ENCODE measurements at places on chromosomes 6 and 20.

DNA sequence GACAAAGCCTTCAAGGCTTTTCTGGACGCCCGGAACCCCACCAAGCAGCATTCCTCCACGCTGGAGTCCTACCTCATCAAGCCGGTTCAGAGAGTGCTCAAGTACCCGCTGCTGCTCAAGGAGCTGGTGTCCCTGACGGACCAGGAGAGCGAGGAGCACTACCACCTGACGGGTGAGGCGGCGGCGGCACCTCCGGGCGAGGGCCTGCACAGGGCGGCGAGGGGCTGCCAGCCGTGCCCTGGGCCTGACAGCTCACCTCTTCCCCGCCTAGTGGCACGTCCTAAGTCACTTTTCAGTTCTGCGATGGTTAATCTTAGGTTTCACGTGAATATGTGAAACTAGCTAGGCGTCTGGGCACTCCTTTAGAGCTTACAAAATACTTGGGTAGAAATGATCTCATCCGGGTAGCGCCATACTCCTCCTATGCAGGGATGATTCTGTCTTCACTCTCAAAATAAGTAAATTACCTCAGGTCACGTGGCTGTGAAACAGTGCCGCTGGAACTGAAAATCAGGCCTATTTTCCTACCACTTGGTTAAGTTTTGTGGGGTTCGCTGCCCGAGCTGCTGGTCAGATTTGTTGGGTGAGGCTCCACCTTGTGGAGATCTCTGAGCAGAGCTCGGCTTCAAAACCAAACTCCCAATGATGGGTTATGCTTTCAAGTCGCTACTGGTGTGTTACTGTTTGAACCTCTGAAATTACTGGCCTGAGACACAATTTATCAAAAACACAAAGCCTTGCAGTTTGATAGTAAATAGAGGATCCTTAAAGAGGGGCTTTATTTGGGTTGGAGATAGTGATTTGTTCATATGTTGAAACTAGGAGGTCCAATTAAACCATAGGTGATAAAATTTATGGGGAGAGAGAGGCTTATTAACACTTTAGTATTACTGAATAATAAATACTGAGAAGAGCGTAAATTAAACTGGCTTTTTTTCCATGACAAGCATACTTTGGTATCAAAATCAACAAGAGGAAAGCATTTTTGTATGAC is 15.5 kb upstream of the CLDN20 start:
- no peak for DNase-seq

DNA sequence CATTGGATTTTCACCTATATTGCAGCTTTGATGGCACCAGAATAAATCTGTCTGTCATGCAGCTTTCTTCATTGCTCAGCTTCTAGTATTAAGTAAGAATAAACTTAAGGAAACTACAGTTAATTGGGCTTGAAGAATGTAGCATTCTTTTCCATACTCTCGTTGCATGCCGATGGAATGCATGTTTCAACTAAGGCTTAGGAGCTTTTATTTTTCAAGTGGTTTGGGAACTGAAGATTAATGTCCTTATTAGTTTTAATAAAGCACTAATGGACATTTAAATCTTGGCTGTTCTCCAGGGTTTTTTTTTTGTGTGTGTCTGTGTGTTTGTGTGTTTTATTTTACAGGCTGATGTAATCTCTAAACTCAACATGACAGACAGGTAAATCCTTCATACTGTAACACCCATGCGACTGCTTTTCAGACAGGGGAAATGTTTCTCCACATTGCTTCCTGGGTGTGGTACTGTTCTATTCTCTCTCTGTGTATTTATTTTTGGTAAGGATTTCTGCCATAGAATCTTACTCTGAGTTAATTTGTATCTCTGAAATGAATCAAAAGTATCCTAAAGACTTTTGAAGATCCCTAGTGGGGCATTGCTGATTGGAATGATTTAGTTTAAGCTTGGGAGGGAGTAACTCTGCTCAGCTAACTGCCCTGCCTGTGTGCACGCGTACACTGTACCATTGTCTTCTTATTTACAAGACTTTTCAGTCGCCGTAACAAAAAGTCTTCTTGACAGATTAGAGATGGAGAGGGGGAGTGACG is 38.0 kb downstream of the SLC9A8 start:
- no peak for DNase-seq

DNA sequence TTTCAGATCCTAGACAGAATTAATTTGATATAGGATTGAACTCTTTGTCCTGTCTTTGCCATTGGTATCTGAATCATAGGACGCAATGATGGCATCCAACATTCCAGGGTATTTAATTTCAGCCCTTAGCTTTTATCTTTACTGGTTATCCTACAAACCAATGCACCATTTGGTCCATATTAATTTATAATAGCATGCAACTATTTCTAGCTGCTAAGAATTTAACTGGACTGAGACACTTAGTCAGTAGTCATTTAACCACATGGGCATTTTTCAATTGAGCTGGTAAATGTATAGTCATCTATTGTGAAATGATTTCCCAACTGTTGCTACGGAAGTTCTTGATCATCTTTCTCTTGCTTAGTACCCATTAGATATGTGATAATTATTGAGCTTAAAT is 141.1 kb downstream of the CD164 start:
- no peak for DNase-seq

DNA sequence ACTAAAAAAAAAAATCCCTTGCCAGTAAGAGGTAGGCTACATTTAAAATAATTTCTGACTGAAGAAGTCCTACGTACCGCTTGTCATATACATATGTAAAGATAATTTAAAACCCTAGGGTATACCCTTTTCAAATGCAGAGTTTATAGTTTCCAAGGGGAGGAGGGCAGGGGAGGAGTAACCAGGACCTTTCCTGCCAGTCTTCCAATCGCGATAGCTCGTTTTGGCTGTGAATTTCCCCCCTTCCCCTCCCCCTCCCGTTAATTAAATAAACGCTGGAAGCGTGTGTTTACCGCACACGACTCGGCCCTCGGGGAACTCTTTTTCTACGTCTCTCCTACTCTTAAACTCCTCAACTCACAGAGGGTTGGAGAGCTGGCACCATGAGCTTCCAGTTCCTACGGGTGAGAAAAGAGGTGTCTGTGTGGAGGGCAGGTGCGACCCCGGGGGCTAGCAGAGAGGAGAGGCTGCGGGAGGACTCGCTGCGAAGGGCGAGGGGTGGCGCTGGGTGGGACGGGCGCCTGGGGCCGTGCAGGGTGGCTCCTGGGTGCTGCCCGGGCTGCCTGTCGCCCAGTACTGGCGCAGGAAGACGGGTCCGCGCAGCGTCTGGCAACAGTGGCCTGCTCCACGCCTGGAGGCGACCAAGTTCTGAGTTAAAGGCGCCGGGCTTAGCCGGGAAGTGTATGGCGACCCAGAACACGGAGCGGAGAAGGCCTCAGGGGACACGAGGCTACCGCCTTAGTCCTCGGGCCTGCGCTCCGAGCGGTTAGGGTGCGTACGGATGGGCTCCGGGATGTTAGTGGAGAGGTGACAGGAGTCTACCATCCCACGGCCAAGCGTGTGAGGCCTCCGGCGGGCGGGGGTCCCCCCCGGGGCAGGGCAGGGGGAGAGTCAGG is 4.1 kb upstream of the TFAP2C start:
- DNase-seq = no peak

DNA sequence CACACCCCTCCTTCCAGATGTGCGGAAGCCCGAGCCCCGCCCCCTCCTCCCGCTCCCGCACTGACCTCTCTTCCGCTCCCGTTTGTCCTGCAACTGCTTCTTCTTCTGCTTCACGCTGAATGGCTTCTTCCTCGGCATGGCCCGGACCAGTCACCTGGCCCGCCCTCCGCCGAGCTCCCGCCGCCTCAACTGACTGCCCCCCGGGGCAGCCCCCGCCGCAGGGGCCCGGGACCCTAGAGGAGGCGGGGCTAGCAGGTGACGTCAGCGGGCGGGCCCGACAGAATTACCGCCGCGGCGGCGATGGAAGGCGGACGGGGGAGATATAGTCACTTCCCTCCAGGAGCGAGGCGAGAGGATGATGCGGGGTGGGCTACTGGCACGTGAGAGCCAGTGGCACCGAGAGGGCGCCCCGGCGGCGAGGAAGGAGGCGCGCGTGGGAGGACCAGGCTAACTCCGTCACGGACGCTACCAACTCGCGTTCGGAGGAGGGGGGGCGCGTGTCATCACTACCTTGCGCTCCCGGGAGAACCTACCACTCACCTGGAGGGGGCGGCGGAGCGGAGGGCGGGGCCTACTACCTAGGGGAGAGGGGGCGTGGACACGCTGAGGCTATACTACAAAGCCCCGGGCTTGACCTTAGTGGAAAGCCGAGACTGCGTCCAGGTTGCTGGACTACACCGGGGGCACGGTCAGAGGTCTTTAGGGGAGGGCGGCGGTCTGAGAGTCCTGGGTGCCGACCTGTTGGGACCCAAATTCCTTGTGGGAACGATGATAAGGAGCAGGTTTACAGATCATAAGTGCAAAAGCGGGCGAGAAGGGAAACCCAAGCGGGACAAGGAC is at the start of gene GNL1:
TSS of gene GNL1 (minus strand) at position 424 of the 840 bp plus-strand sequence. CDS start at position 138, 286 bp downstream.
- DNase-seq = peak; percentile 72

DNA sequence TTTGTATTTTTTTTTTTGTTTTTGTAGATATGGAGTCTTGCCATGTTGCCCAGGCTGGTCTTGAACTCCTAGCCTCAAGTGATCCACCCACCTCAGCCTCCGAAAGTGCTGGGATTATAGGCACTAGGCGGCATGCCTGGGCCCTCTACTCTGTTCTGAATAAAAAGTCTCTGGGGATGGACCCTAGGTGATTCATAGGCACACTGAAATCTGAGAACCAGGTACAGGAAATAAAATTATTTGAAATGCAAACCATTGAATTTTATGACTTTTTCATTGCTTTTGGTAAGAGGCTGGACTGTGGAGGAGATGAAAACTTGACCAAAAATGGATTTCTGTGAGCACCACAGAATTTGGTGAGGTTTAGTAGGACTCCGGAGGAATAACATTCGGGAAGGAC is 117.5 kb downstream of the PRIM2 start:
- no peak for DNase-seq

DNA sequence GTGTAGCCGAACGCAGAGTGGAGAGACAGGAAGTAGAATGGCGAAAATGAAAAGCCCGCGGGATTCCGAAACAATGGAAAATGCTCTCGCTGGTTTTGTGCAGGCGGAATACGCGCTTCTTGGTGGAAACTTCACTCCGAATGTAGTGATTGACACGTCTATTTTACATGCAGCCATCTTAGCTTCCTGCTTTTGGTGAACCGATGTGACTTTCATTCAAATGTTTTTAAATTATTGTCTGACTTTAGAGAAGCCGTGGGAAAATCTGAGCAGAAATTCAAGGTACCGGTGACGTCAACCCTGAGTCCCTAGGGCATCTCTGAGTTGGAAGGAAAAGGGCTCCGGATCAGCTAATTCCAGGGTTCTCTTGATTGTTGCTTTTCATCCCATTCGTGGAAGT is 11.4 kb downstream of the GPX5 start:
- DNase-seq = no peak

- no peak for DNase-seq
Observed at GRCh38 chr20:25253606-25254275, 5.9 kb downstream of the PYGB start.

DNA sequence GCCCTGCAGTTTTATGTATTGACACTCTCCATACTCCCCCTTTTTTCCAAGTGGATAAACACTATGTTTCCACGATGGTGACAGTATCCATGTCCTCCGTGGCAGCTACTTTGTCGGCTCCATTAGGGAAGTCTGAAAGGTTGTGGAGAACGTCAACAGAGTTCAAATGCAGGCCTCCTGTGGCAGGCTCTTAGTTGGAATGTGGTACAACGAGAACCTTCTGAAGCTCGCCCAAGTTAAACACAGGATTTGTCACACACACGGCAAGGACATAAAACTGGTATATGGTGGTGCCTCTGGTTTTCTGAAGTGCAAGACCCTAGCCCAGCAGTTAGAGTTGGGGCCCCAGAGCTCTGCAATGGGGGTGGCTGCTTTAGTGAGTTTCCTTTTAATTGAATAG is 187.0 kb upstream of the TAB2 start:
- DNase-seq = no peak

- DNase-seq = no peak
Observed at GRCh38 chr6:82893889-82894652, 171.6 kb downstream of the UBE3D start.

GRCh38 chr6:152206072-152206818 is 398.8 kb downstream of the ESR1 start:
- no peak for DNase-seq

GRCh38 chr6:7243179-7243981 is 69.6 kb downstream of the SSR1 start:
- peak; percentile 35 for DNase-seq

GRCh38 chr6:53359843-53360092 is 11.0 kb upstream of the ELOVL5 start:
- DNase-seq = no peak

DNA sequence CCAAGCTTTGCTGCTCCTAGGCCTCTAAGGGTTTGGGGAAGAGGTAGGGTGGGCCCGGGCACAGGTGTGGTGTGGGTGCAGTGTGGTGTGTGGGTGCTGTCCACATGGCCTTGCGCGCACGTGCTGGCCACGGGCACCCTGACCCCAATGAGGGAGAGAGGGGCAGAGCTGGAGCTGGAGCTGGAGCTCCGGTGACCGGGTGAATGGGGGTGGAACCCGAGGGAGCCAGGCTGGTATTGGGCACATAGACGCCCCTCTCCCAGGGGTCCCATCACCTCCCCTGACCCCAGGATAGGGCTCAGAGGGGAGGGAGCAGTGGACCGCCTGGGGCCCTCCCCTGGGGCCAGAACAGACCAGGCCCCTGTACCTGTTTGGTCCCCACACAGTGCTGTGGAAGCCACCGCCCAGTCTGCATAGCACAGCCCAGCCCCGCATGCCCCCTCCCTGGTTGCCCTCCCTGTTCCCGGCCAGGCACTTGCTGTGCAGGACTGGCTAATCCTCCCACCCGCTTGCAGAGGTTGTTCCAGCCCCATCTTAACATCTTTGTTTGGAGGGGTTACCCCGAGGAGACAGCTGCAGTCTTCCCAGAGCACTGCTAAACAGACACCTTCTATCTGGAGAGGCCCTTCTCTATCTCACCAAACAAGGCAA is 984 bp downstream of the ADAM33 start:
- no peak for DNase-seq

DNA sequence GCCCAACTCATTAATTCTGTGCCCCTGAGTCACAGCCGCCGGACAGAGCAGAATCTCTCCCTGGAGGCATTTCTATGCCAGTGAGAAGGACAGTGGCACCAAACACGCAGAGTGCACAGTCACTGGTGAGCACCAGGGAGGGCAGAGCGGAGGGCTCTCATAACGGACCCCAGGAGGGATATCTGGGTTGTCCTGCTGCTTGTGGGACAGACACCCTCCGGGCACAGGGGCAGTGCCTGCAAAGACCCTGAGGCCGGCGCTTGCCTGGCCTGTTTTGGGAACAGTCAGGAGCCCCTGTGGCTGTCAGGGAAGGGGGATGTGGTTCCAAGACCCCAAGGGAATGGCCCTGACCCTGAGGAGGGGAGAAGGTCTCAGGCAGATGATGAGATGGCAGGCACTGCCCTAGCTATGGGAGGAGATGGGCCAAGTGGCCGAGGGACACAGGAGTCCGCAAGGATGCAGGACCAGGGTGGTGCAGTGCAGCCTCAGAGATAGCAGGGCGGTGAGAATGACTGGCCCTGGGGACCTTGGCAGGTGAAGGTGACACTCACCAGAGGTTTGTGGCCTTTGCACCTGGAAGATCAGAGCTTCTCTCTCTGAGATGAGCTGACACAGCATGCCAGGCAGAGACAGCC is 270.8 kb downstream of the SMOC2 start:
- DNase-seq = no peak
